ENCODE measurements at places on chromosomes 12 and 14. TPM values are rescaled to one million over a fixed set of nuclear protein-coding genes. Genes with fewer than 3 reads are reported as not detected.
A peak's percentile ranks its signal among the peaks of the same experiment; 100 is the strongest.

DNA sequence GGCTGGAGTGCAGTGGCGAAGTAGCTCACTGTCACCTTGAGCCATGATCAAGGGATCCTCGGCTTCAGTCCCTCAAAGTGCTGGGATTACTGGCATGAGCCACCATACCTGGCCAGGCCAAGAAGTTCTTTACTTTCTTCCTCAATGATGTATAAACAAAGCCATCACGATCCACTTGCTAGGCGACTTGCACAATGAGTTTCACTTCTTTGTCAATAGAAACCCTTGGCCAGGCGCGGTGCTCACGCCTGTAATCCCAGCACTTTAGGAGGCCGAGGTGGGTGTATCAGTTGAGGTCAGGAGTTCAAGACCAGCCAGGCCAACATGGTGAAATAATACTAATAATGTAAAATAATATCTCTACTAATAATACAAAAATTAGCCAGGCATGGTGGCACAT, 14.4 kb upstream of the SPSB2 start:
- DNase-seq: no peak

DNA sequence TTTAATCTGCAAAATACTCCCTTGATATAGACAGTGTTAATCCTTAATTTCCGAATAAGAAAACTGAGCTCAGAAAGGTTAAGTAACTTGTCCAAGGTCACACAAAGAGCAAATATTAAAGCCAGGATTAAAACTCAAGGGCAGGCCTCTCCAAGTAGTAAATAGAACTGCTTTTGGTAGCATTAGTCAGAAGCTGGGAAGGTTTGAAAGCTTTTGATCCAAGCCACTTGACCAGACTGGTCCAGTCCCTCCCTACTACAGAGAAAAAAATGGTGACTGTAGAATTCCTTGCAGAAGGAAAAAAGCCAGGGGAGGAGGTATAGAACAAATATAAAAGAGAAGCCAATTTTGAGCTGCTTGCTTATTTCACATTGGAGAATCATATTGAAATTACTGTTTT, 111.5 kb downstream of the NT5DC3 start:
- no peak for DNase-seq

- no peak for DNase-seq
Measured at GRCh38 chr14:91284146-91284790, 39.8 kb upstream of the GPR68 start.

DNA sequence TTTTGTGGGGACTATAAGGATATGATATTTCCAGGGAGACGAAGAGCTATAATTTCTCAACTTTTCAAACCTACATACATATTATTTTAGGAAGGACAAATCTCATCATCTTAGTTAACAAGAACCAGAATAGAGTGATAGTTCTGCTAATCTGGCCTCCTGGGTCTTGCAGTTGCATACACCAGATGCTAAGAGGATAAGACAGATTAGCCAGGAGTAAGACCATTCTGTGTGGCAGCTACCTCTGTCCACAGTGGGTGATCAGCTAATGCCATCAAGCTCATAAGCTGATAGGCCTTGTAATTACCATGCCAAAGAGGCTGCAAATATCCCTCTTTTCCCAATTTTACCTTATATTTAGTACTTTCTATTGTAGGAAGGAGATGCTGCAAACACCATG, 776.8 kb downstream of the NRXN3 start:
- DNase-seq: no peak

DNA sequence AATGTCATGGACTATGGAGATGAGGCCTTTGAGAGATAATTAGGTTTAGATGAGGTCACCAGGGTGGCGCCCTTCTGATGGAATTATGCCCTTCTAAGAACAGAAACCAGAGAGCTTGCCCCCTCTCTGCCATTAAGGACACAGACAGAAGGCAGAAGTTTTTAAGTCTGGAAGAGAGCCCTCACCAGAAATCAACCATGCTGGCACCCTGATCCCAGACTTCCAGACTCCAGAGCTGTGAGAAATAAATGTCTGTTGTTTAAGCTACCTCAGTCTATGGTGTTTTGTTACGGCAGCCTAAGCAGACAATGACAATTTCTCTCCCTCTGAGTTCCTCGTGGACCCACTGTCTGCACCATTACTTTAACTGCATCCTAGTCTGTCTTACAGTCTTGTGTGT, 382.0 kb downstream of the GXYLT1 start:
- DNase-seq: no peak

DNA sequence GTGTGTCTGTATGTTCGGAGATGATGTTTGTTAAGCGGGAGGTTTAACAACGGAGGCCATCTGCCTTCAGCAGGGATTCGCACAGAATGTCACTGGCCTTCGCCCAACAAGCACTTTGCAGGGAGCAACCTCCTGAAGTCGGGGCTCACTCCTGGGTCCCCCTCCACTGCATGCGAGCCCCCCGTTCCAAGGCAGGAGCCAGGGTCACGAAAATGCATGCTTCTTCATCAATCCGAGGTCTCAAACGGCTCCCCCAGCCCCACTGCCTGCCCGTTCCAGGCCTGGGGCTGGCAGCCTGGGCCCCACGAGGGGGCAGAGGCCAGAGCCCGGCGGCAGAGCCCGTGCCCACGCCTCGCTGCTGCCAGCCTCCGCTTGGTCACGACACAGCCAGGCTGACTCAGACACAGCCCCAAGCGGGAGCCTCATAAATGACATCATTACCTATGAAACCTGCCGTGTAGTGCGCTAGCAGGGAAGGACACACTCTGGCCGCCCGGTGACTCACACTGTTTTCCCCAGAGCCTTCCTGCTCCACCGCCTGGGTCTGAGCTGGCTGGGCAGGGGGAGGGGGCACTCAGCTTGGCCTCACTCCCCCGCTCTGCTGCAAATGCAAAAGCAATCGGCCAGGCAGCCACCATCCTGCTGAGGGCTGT, 169.5 kb upstream of the RTL1 start:
- peak; percentile 62 for DNase-seq

- DNase-seq: no peak
Measured at GRCh38 chr12:113794774-113795173, 171.4 kb downstream of the RBM19 start.

GRCh38 chr12:49703647-49704137, 3.5 kb downstream of the FMNL3 start:
- no peak for DNase-seq

GRCh38 chr12:26268841-26269561, 73.6 kb downstream of the SSPN start:
- peak; percentile 25 for DNase-seq

DNA sequence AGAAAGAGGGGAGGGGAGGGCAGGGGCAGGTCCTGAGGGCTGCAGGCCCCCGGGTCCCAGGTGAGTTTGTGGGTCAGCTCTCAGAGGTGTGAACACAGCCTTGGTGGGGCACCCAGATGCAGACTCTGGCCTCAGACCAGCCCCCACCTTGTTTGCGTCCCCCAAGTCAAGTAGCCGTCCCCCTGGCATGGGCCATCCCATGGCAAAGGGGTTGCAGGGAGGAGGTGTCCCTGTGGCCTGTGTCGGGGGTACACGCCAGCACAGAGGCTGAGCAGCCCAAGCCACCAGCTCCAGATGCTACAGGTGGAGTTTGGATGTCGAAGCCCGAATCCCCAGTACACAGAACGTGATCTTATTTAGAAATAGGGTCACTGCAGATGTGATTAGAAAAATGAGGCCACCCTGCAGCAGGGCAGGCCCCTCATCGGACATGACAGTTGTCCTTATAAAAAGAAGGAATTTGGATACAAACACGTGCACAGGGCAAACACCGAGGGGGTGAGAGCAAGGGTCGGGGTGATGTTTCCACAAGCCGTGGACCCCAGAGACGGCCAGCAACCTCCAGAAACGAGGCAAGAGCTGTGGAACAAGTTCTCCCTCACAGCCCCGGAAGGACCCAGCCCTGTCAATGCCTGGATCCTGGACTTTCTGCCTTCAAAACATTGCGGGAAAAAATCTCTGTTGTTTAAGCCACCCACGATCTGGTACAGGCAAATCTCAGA, 141.2 kb upstream of the C14orf180 start:
- no peak for DNase-seq

KRT1 gene
- 0.20 TPM for total RNA-seq

GDF3 gene
- total RNA-seq: 0.41 TPM

SLC6A15 gene
- total RNA-seq: not detected

CLEC14A gene
- not detected for total RNA-seq

TSPAN11 gene
- not detected for total RNA-seq

TNFRSF1A gene
- total RNA-seq: 79.4 TPM

GLT8D2 gene
- not detected for total RNA-seq
